ENCODE measurements at places on chromosomes 6 and 20.

- DNase-seq = peak; percentile 29
Measured at GRCh38 chr20:58839474-58839874, 11.2 kb downstream of the GNAS-AS1 start.

GRCh38 chr6:90212274-90212673 lies 84.4 kb downstream of the BACH2 start:
- DNase-seq = no peak

GRCh38 chr6:65110031-65110430 lies 597.0 kb downstream of the EYS start:
- DNase-seq = no peak

GRCh38 chr20:58824843-58825242 lies 25.9 kb downstream of the GNAS-AS1 start:
- no peak for DNase-seq

DNA sequence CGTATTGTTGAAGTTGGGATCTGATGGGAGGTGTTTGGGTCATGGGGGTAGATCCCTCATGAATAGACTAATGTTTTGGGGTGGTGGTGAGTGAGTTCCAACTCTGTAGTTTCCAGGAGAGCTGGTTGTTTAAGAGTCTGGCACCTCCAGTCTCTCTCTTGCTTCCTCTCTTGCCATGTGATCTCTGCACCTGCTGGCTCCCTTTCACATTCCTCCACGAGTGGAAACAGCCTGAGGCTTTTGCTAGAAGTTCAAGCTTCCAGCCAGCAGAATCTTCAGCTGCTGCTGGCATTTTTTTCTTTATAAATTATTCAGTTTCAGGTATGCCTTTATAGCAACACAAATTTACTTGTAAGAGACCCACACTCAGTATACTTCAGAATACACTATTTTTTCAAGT lies 1021.6 kb downstream of the EYS start:
- DNase-seq = no peak

- DNase-seq = no peak
Measured at GRCh38 chr20:5657190-5657875, 92.9 kb upstream of the SHLD1 start.

DNA sequence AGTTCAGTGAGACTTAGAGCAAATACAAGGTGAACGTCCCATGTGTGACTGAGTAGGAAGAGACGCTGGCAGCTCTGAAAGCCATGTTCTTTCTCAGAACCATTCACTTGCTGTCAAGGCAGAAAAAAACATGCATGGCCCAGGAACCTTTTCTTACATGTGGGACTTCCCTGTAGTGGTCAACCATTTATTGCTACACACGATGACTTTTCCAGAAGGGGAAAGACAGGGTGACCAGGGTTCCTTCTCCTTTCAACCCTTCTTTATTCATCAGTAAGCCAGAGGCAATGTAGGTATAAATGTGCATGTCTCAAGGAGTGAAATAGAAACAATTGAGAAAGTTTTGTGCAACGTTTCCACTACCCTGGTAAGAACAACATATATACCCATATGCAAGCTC lies 189.0 kb downstream of the NFATC2 start:
- no peak for DNase-seq

- DNase-seq = no peak
Measured at GRCh38 chr6:33592595-33593413, 12.7 kb upstream of the BAK1 start.

- no peak for DNase-seq
Measured at GRCh38 chr6:11679099-11679498, 99.5 kb downstream of the ADTRP start.

DNA sequence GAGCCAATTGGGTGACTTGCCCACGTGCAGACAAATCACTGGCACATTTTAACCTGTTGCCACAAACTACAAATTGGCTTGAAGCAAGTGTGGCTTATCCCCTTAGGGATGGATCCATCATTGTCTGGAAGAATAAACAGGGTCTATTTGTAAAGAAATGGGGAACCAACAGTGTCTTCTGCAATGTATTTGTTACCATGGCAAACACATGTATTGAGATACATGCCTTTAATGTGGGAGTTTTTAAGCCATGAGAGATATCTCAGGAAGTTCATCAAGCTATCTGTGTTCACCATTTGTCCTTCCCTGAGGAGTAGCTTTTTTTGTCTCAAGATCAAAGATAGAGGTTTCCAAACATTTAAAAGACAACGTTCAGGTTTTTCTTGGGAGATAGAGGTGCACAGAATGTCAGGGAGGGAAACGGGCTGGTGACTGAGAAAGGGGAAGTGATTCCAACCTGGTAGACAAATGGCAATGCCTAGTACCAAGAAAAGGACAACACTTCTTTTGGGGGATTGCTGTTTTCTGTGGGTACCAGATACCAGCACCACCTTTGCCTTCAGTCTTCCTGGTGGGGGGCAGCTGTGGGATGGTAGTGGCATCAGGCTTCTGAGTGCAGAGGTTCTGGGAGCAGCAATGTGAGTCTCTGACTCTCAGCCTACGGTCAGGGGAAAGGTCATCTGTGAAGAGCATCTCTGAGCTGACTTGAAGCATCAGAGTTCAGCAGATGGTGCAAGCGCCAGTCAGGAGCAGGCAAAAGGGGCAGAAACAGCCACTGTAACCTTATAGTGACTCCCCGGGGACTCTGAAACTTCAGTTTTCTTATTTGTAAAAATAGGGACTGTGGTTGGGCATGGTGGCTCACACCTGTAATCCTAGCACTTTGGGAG lies 20.1 kb upstream of the BCAS1 start:
- no peak for DNase-seq

DNA sequence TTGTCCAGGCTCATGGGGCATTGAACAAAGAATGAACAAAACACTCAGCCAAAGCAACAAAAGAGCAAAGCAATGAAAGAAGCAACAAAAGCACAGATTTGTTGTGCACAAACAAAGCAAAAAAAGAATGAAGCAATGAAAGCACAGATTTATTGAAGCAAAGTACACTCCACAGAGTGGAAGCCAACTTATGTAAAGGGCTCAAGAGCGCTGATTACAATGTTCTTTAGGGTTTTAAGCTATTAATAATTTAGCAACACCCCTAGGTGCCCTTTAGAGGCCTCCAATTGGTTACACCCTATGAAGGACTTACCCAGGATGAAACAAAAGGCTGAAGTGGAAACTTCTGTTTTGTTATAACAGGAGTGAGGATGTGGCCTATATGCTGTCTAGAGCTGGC lies 179.2 kb upstream of the PROKR2 start:
- no peak for DNase-seq

- DNase-seq = no peak
Measured at GRCh38 chr6:92047860-92048259, 1371.5 kb downstream of the EPHA7 start.

GRCh38 chr20:2230726-2231488 lies 64.9 kb upstream of the TGM3 start:
- no peak for DNase-seq

- DNase-seq = no peak
Measured at GRCh38 chr6:133132466-133132971, 108.6 kb upstream of the EYA4 start.

DNA sequence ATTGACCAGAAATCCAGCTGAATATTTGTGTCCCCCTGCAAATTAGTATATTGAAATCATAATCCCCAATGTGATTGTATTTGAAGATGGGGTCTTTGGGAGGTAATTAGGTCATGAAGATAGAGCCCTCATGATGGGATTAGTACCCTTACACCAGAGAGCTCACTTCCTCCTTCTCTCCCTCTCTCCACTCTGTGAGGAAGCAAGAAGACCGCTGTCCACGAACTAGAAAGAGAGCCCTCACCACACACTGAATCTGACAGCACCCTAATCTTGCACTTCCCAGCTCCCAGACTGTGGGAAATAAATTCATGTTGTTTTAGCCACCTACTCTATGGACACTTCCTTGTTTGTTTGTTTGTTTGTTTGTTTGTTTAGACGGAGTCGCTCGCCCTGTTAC lies 11.9 kb upstream of the PLAGL1 start:
- DNase-seq = no peak

DNA sequence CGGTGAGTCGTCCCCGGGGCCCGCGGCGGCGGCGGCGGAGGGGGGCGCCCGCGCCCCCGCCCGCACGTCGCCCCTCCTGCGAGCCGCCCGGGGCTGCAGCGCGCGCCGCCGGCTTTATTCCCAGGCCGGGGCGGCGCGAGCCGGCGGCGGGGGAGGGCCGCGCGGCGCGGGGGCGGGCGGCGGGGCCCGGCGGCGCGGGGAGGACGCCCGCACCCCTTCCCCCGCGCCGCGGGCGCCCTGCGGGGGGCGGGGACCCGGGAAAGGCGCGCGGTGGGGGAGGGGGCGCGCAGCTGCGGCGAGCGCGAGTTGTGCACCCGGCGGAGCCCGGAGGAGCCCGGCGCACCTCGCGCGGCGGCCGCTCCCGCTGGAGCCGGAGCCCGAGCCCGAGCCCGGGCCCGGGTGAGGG lies 646 bp downstream of the HMGA1 start:
- no peak for DNase-seq

DNA sequence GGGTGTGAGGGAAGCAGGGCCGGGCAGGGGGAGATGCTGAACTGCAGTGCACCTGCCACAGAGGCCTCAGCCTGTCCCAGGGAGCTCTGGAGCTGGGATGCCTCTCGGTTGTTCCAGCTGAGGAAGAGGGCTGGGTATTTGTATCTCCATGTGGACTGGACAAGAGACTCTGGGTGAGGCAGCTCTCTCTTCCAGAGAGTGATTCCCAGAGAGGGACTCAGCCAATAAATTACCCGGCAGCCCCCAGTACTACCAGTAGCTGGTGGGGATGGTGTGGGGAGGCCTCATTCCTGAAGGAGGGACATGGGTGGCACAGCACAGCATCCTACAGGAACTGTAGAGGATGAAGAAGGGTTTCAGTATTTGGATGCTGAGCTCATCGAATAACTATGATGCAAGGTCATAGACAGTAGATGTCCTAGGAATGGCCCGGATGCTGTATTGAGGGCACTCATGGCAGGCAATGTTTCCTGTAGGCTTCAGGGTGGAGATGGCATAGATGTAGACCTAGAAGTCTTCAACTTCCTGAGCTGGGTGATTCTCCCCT lies 1.4 kb downstream of the FGD2 start:
- no peak for DNase-seq

GRCh38 chr6:145749632-145750031 lies 14.3 kb upstream of the EPM2A start:
- DNase-seq = no peak

GRCh38 chr20:4011226-4011975 lies 4.0 kb downstream of the RNF24 start:
- no peak for DNase-seq

DNA sequence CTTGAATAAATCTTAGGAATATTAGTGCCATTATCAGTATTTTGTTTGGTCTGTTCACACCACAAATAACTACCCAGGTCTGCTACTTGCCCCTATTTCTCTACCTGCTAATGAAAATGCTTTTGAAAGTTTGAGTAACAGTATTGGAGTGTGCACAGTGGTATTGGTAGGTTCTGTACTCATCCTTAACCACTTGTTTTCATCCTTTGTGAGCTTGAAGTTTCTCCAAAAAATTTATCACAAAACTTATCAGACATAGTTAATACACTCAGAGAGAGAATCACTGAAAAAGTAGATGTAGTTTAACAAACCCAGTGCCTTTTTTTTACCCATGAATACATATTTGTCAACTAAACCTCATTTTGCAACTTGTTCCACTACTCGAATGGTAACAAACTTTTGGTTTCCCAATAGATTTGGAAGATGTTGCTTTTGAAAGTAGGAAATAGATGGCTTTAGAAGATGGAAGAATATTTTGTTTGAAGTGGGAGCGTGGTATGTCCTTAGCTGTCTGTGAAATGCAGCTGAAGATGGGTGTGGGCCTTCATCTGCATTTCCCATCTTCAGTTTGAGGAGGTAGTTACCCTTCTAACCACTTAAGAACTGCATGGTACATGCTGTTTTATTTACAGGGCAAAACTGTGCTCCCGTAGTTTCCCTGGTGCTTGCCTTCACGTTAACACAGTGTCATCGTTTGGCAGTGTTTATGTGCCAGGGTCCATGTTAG lies 9.0 kb downstream of the PTPN1 start:
- no peak for DNase-seq

- DNase-seq = no peak
Measured at GRCh38 chr6:81748994-81749393, 3.5 kb downstream of the TENT5A start.

DNA sequence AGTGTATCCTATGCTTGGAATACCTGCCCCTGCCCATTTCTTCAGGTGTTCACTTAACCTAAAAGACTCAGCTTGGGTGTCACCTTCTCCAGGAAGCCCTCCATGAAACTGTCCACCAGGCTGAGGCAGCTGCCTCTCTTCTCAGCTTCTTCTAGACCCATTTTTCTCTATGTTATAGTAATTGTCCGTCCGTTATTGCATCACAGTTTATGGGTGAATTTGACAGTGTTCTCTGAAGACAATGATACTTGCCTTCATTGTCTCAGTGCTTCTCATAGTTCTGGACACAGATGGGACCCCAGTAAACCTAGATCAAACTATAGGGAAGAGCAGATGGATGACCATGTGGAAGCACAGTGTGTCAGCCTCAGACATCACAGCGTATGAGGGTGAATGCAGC lies 238.0 kb upstream of the MOCS1 start:
- DNase-seq = no peak

GRCh38 chr6:105746130-105746505 lies 340.0 kb upstream of the PRDM1 start:
- DNase-seq = no peak

- DNase-seq = no peak
Measured at GRCh38 chr6:25137916-25138232, 141.3 kb upstream of the CARMIL1 start.

GRCh38 chr20:58077282-58077681 lies 151.2 kb downstream of the ANKRD60 start:
- no peak for DNase-seq

DNA sequence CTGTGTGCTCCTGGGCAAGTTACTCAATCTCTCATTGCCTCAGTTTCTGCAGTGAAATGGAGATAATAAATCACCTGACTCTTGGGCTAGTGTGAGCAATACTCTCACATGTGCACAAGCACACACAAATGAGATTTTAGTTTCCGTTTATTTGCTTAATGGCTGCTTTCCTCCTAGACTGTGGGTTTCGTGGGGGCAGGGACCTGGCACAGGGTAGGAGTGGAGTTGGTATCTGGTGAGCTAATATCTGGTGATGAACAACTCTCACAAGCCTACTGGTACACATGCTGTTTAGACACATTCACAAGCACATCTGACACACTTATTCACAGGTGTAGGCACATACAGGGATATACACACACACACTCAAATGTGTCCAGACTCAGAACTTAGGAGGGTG lies 73.8 kb downstream of the TOX2 start:
- DNase-seq = no peak

- DNase-seq = no peak
Measured at GRCh38 chr6:10463491-10464481, 48.9 kb upstream of the TFAP2A start.

DNA sequence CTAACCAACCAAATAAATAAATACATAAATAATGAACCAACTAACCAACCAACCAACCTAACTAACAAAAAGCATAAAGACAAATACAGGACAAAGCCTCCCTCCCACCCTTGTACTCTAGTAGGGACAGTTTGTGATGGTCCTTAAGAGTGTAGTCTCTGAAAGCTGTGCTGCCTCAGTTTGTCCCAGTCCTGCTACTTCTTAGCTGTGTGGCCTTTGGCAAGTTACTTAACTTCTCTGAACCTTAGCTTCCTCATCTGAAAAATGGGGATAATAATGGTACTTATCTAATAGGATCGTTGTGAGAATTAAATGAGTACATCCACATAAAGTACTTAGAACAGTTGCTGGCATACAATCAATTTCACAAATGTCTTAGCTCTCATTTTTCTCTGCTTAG lies 232.6 kb upstream of the SUPT3H start:
- DNase-seq = no peak

- no peak for DNase-seq
Measured at GRCh38 chr6:132132422-132132821, 181.2 kb upstream of the CCN2 start.
